Kidney glomerular epithelial cell (primary cell): ENCODE measurements at places on chromosomes 12 and 14.

- no peak for DNase-seq
Measured at GRCh38 chr14:34502545-34503225, 36.8 kb downstream of the EAPP start.

DNA sequence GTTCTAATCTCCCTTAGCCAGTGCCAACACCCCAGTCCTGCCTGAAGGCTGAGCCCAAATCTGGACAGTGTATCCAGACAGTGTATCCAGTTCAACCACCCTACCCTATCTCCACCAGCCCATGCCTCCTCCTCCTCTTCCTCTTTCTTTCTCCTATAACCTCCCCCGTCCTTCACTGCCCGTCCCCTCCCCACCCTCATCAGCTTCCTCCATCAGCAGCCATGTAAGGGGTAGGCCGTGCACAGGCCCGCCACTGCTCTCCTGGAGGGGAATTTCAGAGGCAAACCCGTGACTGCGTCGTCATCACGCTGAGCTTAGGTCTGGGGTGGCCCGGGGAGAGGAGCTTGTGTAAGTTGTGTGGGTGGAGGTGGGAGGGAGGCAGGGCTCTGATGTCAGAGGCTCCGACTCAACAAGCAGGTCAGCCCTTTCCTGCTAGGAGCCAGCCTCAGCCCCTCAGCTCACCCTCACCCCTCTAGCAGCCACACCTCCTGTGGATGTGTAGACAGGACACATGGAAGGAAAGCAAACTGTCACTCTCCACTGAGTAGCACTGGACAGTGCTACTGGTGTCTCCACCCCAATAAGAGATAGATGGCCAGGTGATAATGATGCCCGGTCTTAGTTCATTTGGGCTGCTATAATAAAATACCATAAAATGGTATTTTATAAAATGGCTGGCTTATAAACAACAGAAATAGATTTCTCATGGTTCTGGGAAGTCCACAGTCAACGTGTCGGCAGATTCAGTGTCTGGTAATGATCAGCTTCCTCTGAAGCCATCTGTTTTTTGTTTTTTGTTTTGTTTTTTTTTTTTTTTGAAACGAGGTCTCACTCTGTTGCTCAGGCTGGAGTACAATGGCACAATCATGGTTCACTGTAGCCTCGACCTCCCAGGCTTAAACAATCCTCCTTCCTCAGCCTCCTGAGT, 50.5 kb downstream of the IRF2BPL start:
- DNase-seq, result peak; percentile 60

- DNase-seq, result no peak
Measured at GRCh38 chr14:33580841-33581240, 370.0 kb downstream of the EGLN3 start.

GRCh38 chr14:105315941-105316576, 1.5 kb downstream of the PACS2 start:
- DNase-seq, result no peak

GRCh38 chr14:50230401-50230700, 1.0 kb downstream of the SOS2 start:
- no peak for DNase-seq

DNA sequence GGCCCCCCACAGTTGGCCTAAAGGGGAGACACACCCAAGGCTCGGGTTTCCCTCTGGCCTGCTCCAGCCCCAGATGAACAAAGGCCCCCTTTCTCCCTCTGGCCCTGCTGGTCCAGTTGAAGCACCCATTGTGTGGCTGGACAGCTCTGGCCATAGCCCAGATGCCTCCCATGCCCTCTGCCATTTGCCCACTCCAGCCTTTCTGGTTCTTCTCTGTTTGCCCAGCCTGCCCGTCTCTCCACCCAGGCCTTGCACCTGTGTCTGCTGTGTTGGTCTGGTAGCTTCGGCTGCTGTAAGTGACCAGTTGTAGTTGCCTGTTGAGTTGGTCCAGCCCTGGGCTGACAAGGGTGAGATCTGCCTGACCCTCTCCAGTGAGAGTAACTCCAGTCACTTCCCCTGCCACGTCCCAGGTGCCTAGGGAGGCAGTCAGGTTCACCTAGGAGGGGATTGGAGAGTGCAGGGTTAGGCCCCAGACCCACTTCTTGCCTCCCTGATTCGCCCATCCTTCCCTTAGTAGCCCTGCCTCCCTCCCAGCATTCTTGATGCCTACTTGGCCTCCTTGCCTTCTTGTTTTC, 3.0 kb downstream of the B4GALNT1 start:
- no peak for DNase-seq

DNA sequence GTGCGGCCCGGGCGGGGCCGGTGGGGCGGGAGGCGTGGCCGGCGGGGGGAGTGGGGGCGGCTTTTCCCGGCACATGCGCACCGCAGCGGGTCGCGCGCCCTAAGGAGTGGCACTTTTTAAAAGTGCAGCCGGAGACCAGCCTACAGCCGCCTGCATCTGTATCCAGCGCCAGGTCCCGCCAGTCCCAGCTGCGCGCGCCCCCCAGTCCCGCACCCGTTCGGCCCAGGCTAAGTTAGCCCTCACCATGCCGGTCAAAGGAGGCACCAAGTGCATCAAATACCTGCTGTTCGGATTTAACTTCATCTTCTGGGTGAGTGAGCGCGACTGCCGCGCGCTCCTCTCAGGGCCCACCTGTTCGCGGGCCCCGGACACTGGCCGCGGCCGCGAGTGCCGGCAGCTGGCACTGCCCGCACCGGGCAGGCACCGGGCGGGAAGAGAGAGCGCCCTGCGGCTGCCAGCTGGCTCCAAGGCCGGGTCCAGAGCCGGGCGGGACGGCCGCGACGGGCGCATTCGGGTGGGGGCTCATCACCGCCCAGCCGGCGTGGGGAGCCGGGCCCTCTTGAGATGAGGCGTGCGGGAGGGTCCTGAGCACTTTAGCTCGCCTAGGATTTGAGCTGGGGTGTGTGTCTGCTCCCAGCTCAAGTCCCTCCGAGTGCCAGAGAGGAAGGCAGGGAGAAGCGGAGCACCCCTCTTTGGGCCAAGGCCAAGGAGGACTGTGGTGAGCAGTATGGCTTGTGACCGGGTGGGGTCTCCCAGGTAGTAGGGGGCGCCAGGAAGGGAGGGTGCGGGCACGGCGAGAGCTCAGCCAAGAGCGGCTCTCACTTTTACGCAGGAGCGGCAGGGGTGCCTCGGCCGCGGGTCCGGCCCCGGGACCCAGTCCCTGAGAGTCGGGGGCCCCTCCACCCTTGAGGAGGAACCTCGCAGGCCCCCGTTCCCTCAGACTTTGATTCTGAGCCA, at the start of gene CD9:
TSS of gene CD9 (plus strand) at position 145 of the 957 bp plus-strand sequence. CDS start at position 245, 100 bp downstream.
- DNase-seq, result no peak

GRCh38 chr14:85333841-85334240, 196.1 kb upstream of the FLRT2 start:
- DNase-seq, result no peak
